ENCODE measurements at places on chromosomes 5 and 9. TPM values are rescaled to one million over a fixed set of nuclear protein-coding genes. Genes with fewer than 3 reads are reported as not detected.

FOXD4L5 gene
- not detected for total RNA-seq

- DNase-seq, result no peak
Measured at GRCh38 chr9:84375954-84376353, 35.4 kb upstream of the SLC28A3 start.

GRCh38 chr5:62681117-62681850 is 102.7 kb downstream of the LRRC70 start:
- no peak for DNase-seq

C9orf153 gene
- 0.66 TPM for total RNA-seq

Data from breast epithelium (tissue), 4 donors.